Osteoblast (primary cell): ENCODE measurements at places on chromosomes 13 and 19. TPM values are rescaled to one million over a fixed set of nuclear protein-coding genes. Genes with fewer than 3 reads are reported as not detected.

Gene ZNF486
- total RNA-seq = 7.2 and 8.5 TPM in 2 replicates

Gene PSG11
- total RNA-seq = not detected in 2 replicates

Gene OVOL3
- total RNA-seq = not detected in 2 replicates

Gene TMEM143
- total RNA-seq = 4.3 and 4.7 TPM in 2 replicates

DNA sequence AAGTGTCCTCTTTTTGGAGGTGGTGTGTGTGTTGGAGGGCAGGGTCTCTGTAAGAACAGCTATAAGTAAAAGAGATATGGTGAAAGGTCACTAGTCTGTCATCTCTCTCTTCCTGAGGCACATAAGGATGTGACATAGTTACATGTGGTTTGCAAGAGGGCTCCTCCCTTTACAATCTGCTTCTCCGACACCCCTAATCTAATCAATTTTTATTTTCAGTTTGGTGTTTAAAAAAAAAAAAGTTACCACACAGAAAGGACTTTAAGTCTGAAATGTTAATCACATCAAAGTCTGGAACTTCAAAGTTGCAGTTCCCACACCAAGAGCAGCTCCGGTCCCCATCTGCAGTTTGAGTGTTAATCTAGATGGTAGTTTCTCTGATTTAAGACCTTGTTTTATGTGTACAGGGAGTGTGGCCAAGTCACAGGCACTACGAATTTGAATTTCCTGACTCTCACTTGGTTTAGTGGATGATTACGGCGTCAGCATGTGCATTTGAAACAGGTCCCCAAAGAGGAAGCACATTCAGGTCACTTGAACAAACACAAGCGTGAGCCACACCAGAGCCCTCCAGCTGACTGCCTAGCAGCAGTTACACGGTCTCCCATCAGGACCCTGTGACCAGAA lies 53.1 kb downstream of the FOXO1 start:
- no peak for DNase-seq
- no peak overlapping the region for H3K27ac ChIP-seq
- no peaks in the 10 kb centered on the region for H3K36me3 ChIP-seq
- H3K27me3 ChIP-seq = no peaks in the 10 kb centered on the region
- peaks cover 2% of the 10 kb centered on the region for H3K4me1 ChIP-seq

GRCh38 chr19:50324331-50324730 lies 4.8 kb downstream of the KCNC3 start:
- H3K36me3 ChIP-seq = no peaks in the 10 kb centered on the region
- no peak overlapping the region for H3K4me3 ChIP-seq
- H3K4me1 ChIP-seq = no peaks in the 10 kb centered on the region
- no peak overlapping the region for H3K27ac ChIP-seq

GRCh38 chr19:58466089-58466759 lies 656 bp upstream of the ZNF324 start:
- H3K27me3 ChIP-seq = no peaks in the 10 kb centered on the region
- no peaks in the 10 kb centered on the region for H3K36me3 ChIP-seq
- H3K4me3 ChIP-seq = peak overlapping the region; percentile 94
- peaks cover 4% of the 10 kb centered on the region for H3K4me1 ChIP-seq
- no peak overlapping the region for H3K27ac ChIP-seq

DNA sequence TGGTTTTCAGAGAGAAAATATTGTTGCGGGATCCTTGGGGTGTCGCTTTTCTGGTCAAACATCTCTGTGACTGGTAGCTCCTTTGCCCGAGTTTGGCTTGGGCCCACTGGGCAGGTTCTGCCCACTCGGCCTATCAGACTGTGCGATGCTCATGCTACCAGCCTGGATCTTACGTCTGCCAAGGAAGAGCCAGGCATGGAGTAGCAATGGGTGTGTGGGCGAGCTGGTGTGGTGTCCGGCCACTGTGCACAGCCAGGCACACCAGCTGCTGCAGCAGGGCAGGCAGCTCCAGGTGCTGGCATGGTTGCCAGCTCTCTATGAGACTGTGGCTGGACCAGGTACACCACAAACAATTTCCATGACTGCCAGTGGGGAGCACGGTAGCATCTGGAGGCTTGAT lies 1351.8 kb upstream of the PCDH20 start:
- H3K4me3 ChIP-seq = no peak overlapping the region
- DNase-seq = no peak
- H3K4me1 ChIP-seq = no peaks in the 10 kb centered on the region

GRCh38 chr13:44051918-44052675 lies 172.4 kb downstream of the LACC1 start:
- peaks cover 11% of the 10 kb centered on the region for H3K27me3 ChIP-seq
- H3K4me3 ChIP-seq = peak overlapping the region; percentile 18
- no peaks in the 10 kb centered on the region for H3K36me3 ChIP-seq

- no peaks in the 10 kb centered on the region for H3K4me1 ChIP-seq
- H3K4me3 ChIP-seq = no peak overlapping the region
- DNase-seq = no peak
- no peak overlapping the region for H3K27ac ChIP-seq
- no peaks in the 10 kb centered on the region for H3K27me3 ChIP-seq
Measured at GRCh38 chr13:34617473-34618083, 324.5 kb upstream of the NBEA start.

- H3K4me3 ChIP-seq = no peak overlapping the region
- H3K27me3 ChIP-seq = no peaks in the 10 kb centered on the region
- H3K27ac ChIP-seq = no peak overlapping the region
- no peaks in the 10 kb centered on the region for H3K4me1 ChIP-seq
Measured at GRCh38 chr13:110275931-110276552, 30.9 kb downstream of the COL4A1 start.
